ENCODE measurements at places on chromosomes 7 and 10. TPM values are rescaled to one million over a fixed set of nuclear protein-coding genes. Genes with fewer than 3 reads are reported as not detected.

- H3K27ac ChIP-seq = no peak overlapping the region
- peaks cover 17% of the 10 kb centered on the region for H3K4me1 ChIP-seq
- H3K4me3 ChIP-seq = no peak overlapping the region
- DNase-seq = no peak
- no peaks in the 10 kb centered on the region for H3K36me3 ChIP-seq
- H3K27me3 ChIP-seq = peaks cover 32% of the 10 kb centered on the region
Observed at GRCh38 chr7:27237735-27238334, 4.8 kb upstream of the EVX1 start.

GRCh38 chr7:5769571-5769970, 11.9 kb downstream of the RNF216 start:
- H3K4me3 ChIP-seq = no peak overlapping the region
- peaks cover 5% of the 10 kb centered on the region for H3K4me1 ChIP-seq
- no peaks in the 10 kb centered on the region for H3K27me3 ChIP-seq
- no peak for DNase-seq
- no peaks in the 10 kb centered on the region for H3K36me3 ChIP-seq
- no peak overlapping the region for H3K27ac ChIP-seq

DNA sequence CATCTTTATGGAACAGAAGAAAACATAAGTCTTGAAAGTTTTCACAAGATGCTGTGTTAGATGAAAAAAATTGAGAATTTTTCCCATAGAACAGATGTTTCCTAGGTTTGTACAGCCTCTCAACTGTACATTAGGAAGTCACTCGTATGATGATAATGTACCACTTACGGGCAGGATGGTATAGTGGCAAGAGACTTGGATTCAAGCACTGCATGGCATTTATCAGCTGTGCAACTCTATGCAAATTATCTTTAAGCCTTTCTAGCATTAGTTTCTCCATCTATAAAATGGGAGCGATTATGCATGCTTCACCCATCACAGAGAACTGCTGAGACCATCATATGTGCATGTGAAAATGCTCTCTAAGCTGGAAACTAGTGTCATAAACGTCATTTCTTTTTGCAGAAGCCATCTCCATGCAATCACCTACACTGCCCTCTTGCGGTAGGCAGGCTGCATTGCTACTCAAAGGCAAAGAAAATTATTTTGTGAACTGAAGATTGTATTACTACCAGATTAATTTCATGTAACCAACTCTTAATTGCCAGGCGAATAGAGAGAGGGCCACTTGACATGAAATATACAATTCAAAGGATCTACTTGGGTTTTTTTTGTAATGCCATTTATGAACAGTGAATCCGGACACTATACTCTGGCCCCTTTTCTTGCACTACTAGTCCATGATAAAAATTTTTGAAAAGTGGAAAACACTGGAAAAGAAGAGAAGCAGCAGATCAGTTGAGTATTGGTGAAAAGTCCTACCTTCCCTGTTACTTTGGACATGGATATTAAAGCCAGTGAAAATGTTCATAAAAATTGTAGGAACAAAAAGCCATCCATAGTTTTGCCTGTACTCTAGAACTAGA, 102.3 kb downstream of the JAZF1 start:
- DNase-seq = peak; percentile 21
- no peak overlapping the region for H3K4me3 ChIP-seq
- no peaks in the 10 kb centered on the region for H3K4me1 ChIP-seq
- no peak overlapping the region for H3K27ac ChIP-seq
- no peaks in the 10 kb centered on the region for H3K36me3 ChIP-seq

DNA sequence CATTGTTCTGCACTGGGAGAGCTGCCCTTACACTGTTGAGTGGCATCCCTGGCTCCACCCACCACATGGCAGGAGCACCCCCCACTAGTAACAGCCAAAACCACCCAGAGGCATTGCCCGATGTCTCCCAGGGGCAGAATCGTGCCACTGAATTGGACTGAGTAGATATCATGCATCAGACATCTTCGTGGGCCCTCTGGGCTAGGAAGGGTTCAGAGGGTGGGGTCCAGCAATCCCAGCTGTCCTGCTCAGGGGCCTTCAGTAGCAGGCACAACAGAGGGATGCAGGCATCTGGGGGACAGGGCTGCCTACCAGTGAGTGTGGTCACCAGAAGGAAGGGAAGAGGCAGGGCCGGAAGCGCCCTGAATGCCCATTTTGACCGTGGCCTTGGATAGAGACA, 119.7 kb upstream of the PPP2R2D start:
- DNase-seq = no peak
- no peak overlapping the region for H3K27ac ChIP-seq
- H3K36me3 ChIP-seq = no peaks in the 10 kb centered on the region
- H3K4me3 ChIP-seq = no peak overlapping the region

DNA sequence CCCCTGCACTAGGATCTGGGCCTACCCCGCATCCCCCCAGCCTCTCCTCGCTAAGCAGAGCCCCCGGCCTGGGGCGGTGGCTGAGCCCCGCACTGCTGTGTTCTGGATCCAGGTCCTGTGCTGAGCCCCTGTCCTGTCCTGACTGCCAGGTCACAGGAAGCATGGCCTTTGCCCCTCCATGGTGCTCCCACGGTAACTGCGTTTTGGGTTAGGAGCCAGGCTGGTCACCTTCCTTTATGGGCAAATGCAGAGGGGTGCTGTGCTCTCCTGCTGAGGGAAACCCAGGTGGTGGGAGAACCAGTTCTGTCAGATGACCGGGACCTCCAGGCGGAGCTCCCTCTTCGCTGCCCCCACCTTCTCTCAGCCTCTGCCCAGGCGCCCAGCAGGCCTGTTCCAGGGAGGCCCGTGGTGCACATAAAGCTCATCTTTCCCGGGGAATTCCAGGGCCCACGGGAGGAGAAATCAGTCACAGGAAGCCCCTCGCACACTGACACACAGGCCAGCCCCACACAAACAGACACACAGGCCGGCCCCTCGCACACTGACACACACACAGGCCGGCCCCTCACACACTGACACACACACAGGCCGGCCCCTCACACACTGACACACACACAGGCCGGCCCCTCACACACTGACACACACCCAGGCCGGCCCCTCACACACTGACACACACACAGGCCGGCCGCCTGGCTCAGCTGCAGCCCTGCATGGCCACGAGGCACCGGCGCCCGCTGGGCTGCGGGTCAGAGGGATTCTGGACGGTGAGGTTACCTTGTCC, 75.6 kb downstream of the CFAP46 start:
- H3K4me1 ChIP-seq = no peaks in the 10 kb centered on the region
- H3K36me3 ChIP-seq = no peaks in the 10 kb centered on the region
- no peak overlapping the region for H3K4me3 ChIP-seq
- DNase-seq = no peak
- no peaks in the 10 kb centered on the region for H3K27me3 ChIP-seq

DNA sequence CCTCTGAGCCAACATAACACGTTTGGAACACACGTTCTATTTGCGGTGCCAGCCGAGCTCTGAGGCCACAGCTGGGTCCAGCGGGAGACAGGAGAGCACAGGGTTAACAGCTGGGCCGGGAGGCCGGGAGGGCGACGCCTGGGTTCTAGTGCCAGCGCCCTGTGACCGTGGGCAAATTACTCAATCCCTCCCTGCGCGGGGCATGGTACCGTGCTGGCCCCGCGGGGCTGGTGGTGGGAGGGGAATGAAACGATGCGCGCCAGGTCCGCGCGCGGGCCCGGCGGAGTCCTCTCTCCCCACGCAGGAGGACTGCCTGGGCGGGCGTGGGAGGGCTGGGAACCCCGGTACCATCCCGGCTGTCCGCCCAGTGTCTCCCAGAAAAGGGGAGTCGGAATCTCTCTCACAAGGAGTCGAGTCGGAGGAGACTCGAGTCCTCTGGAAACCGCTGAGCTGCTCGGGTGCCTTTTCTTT, 30.4 kb downstream of the LEP start:
- no peak for DNase-seq
- no peak overlapping the region for H3K27ac ChIP-seq
- H3K27me3 ChIP-seq = peaks cover 2% of the 10 kb centered on the region
- no peak overlapping the region for H3K4me3 ChIP-seq
- no peaks in the 10 kb centered on the region for H3K4me1 ChIP-seq

- H3K4me3 ChIP-seq = no peak overlapping the region
- no peaks in the 10 kb centered on the region for H3K4me1 ChIP-seq
- no peaks in the 10 kb centered on the region for H3K27me3 ChIP-seq
- no peaks in the 10 kb centered on the region for H3K36me3 ChIP-seq
- peak; percentile 19 for DNase-seq
Observed at GRCh38 chr7:130415006-130415405, 25.8 kb downstream of the CEP41 start.

DNA sequence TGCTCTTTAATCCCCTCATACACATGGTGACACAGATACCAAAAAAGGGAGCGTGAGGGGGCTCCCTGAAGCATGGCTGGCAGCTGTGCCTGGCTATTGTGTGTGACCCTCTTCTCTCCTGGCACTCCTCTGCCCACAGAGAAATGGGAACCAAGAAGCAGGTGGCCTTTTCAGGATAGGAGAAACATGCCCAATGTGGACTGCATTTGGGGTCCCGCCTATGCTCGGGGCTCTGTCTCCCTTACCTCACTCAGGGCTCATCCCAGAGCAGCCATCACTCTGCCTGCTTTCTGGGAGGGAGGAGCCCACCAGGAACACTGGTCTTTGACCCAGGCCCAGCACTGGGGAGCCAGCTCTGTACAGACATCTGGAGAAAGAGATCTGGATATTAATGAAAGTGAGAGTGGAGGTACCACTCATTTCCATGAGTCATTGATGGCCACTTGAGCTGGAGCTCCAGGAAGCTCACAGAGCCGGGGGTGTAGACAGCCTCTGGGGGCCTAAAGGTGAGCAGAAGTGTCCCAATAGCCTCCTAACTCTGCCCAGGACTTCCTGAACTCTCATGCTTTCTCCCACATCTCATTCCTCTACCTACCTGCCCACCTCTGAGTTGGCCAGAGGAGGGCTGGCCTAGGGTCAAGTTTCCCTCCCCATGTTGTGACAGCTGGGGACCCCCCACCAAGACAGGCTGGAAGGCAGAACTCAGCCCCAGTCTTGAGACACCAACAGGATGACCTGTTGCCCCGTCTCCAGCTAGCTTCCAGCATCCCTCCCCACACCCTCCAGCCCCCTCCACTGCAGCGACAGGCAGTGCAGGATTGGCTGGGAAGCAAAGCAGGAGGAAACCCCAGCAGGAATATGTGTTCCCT, 42.6 kb downstream of the DRGX start:
- H3K36me3 ChIP-seq = no peaks in the 10 kb centered on the region
- no peak for DNase-seq
- no peaks in the 10 kb centered on the region for H3K4me1 ChIP-seq

DNA sequence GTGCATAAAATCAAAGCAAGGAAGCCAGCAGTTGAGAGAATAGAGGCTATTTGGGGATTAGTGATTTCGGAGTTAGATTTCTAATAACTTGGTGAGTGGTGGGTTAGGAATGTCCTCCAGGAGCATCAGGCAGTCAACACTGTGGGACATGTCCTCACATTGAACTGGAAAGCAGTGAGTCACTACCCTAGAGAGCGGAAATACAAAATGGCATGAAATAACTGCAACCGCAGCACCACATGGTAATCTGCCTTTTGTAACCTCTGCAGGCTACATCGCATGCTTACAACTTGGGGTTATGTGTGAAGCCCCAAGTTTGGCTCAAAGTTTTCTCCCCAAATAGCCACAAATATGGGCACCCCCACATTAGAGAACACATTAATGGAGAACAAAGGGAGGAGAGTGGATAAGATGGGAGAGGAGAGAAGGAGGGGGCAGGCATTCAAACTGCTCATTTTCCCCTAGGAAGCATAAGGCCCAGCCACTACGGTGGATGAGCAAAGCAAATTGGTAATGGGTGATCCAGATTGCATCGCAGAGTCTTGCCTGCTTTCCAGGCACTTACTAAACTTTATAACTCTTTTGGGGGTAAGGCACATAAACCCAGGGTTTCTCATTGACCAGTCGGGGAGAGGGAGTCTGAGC, 22.0 kb upstream of the SLF2 start:
- H3K27ac ChIP-seq = no peak overlapping the region
- no peaks in the 10 kb centered on the region for H3K36me3 ChIP-seq
- peaks cover 5% of the 10 kb centered on the region for H3K27me3 ChIP-seq

- DNase-seq = no peak
- no peaks in the 10 kb centered on the region for H3K27me3 ChIP-seq
- no peak overlapping the region for H3K4me3 ChIP-seq
- H3K36me3 ChIP-seq = peaks cover 91% of the 10 kb centered on the region
- H3K27ac ChIP-seq = no peak overlapping the region
Observed at GRCh38 chr10:32922170-32922569, 35.9 kb downstream of the ITGB1 start.

DNA sequence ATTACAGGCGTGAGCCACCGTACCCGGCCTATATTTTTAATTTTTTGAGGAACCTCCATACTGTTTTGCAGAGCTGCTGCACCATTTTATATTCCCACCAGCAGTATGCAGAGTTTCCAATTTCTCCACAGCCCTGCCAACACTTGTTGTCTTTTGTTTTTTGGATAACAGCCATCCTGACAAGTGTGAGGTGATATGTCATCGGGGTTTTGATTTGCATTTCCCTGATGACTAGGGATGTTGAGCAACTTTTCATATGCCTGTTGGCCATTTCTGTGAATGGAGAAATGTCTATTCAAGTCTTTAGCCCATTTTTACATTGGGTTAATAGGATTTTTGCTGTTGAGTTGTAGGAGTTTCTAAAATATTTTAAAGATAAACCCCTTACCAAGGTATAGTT, 22.2 kb downstream of the ENTPD7 start:
- H3K36me3 ChIP-seq = peaks cover 17% of the 10 kb centered on the region
- DNase-seq = no peak
- H3K4me1 ChIP-seq = peaks cover 3% of the 10 kb centered on the region
- H3K27me3 ChIP-seq = no peaks in the 10 kb centered on the region

DNA sequence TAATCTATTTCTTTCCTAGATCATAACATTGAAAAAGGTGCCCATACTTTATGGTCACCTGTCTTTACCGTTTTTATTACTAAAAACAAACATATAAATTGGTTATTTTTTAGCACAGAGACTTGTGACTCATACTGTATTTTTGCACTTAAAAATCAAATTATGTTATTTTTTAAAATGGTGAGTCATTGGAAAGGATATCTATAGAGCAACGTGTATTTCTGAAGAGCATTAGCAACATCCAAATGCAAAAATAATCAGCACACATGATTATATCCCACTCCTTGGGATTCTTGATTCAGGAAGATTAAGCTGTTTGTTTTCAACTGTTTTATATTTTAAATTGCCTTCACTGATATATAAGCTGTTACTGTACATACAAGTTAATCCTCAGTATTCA, 40.7 kb upstream of the FMC1 start:
- H3K27me3 ChIP-seq = no peaks in the 10 kb centered on the region
- peaks cover 14% of the 10 kb centered on the region for H3K36me3 ChIP-seq
- DNase-seq = no peak
- no peak overlapping the region for H3K4me3 ChIP-seq
- H3K4me1 ChIP-seq = no peaks in the 10 kb centered on the region

DNA sequence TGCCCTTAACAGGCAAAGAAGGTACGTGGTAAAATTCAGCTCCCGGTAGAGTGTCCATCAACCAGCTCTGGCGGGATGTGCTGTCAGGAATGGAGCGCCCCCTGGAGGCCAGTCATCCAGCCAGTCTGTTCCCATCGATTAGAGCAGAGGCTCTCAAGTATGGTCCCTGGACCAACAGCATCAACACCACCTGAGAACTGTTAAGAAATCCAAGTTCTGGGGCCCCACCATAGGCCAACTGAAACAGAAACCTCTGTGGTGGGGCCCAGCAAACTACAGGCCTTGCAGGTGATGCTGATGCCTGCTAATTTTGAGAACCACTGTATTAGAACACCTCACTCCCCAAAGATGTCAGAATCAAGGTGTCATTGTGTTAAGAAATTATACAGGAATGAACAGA, 109.2 kb downstream of the DPY19L1 start:
- no peaks in the 10 kb centered on the region for H3K27me3 ChIP-seq
- H3K4me1 ChIP-seq = no peaks in the 10 kb centered on the region
- H3K27ac ChIP-seq = no peak overlapping the region
- no peak overlapping the region for H3K4me3 ChIP-seq
- H3K36me3 ChIP-seq = no peaks in the 10 kb centered on the region

The GPR26 gene
- polyA plus RNA-seq = not detected

The HPSE2 gene
- not detected for polyA plus RNA-seq

The HACD1 gene
- polyA plus RNA-seq = 28.4 TPM

The HOXA10 gene
- not detected for polyA plus RNA-seq
